Stimulated activated CD4-positive, alpha-beta T cell treated with anti-CD3 and anti-CD28 coated beads, TNF-alpha, amount 100 ng/mL, for 24 hours (primary cell): ENCODE measurements at places on chromosomes 3 and 15.

DNA sequence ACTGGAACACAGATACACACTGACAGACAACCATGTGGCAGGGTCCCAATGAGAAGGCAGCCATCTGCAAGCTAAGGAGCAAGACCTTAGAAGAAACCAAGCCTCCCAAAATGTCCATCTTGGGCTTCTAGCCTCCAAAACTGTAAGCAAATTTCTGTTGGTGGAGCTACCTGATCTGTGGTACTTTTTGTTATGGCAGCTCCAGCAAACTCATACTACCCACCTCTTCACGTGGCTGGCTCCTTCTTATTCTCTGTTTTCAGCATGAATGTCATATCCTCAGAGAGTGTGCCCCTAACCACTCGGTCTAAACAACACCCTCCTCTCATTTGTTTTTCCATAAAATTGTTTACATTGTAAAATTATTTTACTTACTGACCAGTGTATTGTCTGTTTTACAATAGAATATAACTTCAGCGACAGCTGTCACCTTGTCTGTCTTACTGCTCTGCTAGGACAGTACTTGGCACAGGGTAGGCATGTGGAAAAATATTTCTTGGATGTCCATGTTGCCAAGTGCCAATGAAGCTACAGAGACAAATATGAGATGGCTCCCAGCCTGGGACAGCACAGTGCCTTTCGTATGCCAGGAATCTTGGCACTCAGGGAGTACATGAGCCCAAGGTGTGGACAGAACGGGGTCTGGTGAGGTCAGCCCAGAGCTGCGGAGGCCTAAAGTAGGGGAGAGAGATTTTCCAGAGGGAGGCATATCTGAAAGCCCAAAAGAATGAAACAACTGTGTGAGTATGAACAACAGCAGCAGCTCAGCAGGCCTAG, 17.4 kb upstream of the SLC25A36 start:
- no peak for DNase-seq

- DNase-seq, result no peak
Observed at GRCh38 chr3:23985747-23986544, 40.9 kb downstream of the NR1D2 start.

DNA sequence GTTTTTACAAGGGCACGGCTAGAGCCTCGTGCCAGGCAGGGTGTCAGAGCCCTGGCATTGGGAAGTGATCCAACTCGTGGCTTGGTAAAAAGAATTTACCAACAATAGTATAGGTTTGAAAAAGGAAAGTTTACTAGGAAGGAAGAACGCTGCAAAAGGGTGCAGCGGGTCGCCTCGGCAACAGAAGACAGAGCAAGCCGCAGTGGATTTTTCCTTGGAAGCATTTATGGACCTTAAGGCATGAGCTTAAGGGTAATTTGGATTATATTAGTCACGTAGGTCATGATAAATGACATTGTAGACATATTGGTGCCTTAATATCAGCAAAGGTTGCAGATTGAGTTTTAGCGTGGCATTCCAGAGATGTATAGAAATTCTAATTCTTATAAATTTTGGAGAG, 163.4 kb upstream of the PPP2R3A start:
- no peak for DNase-seq

GRCh38 chr3:56055546-56055945, 412.7 kb downstream of the ERC2 start:
- no peak for DNase-seq

GRCh38 chr15:75211436-75212199, 9.9 kb downstream of the C15orf39 start:
- DNase-seq, result no peak

GRCh38 chr3:1117843-1118473, 25.1 kb downstream of the CNTN6 start:
- DNase-seq, result no peak

DNA sequence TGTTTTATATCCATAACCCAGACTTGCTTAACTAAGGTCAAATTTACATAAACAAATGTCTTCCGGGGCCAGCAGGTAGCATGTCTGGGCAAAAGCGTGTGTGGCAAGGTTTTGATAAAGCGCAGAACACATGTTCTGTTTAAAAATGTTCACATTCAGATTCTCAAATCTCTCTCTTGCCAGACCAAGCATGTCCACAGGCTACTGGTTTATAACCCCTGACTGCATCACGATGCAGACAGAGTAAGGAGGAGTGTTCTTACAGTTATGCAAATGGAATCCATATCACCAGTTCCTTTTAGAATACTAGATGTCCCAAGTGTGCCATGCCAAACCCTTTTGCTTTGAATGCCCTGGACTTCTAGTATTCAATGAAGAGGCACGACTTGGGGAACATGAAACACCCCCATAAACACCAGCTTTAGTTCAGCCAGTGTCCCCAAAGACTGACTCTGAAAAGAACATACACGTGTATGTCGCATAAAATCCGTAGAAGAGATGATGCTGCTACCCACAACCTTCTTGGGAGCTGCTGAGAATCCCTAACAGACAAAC, 412.0 kb downstream of the CNTN4 start:
- no peak for DNase-seq

DNA sequence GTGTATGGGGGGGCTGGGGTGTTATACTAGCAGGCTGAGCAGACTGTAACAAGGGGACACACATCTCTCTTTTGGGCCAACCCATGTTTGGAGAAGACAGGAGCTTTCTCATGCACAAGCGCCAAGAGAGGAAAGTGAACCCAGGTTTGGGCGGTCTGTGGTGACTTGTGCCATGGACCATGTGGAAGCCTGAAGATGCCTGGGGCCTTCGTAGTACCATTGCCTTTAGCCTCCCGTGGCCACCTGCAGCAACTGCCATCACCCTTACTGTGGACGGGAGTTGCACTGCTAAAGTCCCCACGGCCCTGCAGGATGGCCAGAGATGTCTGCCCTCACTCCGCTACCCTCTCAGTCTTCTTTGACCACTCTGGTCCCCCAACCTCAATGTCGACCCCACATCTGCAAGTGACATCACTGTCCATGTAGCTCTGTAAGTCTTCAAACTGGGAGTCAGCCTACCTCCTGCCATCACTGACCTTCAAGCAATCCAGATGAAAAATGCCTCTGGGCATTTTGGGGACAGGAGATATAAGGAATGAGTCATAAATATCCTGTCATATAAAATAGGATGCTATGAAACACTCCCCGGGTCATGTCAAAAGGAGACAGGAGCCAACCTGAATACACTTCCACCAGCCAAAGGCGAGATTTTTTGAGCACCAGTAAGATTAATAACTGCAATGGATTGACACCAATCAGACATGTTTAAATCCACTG, 74.7 kb upstream of the C15orf39 start:
- no peak for DNase-seq

DNA sequence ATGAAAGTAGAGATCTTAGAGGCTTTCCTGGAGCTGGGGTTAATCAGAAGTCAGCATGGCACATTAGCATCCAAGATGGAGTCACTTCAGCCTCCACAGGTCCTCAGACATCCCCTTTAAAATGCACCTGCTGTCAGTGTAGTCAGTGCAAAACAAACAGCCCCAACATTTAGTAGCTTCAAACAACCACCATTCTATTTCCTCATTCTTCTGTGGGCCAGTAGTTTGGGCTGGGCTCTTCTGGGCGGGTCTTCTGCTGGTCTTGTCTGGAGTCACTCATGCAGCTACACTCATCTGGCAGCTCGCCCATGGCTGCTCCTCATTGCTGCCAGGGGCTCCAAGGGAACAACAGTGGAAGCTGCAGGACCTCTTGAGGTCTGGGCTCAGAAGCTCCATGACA, 99.9 kb downstream of the TLE3 start:
- no peak for DNase-seq

GRCh38 chr3:185062191-185062590, 90.7 kb downstream of the C3orf70 start:
- DNase-seq, result no peak

- no peak for DNase-seq
Observed at GRCh38 chr15:100098705-100099104, 243.1 kb downstream of the ADAMTS17 start.

DNA sequence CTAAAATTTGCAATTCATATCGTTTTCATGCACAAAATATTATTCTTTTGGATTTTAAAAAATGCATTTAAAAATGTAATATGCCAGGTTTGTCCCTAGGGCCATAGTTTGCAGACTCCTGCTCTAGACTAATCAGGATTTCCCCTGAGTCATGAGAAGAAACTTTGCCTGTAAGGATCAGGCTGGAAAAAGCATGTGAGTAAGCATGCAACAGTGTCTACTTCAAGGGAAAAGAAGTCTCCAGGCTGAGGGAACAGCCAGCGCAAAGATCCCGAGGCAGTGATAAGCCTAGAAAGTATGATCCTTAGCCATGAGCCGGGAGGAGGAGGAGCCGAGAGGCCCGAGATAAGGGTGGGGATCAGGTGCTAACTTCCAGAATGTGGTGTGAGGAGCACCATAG, 382.8 kb upstream of the CFAP20DC start:
- DNase-seq, result no peak

DNA sequence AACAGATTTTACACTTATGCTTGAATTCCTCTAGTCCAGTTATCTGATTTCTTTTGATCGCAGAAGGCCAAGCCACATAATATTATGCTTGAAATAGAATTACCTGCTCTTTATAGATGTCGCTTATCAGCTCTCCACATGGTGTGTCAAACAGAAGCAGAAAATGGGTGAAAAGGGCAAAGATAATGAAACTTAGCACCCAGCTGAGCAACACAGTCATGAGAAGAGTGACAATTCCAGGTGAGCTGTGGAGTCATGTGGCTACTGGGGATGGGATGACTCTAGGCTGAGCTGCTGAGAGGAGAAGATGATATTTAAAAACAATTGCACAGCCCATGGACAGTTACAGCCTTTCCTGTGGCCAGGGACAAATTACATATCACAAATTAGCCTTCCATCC, 398.7 kb upstream of the PDZRN3 start:
- no peak for DNase-seq

- DNase-seq, result no peak
Observed at GRCh38 chr15:78761020-78761419, 50.2 kb downstream of the ADAMTS7 start.

DNA sequence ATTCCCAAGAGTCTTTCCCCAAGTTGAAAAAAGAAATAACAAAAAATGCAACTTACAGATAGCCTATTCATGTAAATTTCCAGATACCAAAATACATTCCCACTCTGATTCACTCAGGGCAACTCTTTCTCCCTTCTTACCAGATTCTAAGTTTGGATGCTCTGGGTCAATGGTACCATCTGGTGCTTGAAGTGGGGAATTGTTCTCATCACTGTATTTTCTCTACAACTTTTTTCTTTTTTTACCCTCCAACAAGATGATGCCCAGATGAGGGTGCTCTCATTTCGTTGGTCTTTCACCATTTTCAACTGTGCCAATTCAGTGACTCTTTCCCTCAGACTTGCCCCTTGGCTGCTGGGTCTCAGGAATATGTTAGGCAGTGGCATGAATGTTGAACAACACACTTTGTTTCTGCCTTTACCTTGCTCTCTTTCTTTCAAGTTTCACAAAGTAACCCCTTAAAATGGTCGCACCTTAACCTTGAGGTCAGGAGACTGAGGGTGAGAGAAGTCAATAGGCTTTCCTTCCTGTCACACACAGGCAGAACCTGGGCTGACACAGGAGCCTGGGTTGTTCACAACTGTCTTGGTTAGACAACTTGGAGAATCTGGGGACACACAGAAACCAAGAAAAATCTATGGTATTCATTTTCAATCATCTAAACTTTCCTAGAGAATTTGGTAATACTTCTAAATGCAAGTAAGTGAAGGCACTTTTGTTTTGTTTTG, 330.7 kb upstream of the SLCO3A1 start:
- no peak for DNase-seq

- DNase-seq, result no peak
Observed at GRCh38 chr3:150220799-150221198, 187.3 kb upstream of the TSC22D2 start.

DNA sequence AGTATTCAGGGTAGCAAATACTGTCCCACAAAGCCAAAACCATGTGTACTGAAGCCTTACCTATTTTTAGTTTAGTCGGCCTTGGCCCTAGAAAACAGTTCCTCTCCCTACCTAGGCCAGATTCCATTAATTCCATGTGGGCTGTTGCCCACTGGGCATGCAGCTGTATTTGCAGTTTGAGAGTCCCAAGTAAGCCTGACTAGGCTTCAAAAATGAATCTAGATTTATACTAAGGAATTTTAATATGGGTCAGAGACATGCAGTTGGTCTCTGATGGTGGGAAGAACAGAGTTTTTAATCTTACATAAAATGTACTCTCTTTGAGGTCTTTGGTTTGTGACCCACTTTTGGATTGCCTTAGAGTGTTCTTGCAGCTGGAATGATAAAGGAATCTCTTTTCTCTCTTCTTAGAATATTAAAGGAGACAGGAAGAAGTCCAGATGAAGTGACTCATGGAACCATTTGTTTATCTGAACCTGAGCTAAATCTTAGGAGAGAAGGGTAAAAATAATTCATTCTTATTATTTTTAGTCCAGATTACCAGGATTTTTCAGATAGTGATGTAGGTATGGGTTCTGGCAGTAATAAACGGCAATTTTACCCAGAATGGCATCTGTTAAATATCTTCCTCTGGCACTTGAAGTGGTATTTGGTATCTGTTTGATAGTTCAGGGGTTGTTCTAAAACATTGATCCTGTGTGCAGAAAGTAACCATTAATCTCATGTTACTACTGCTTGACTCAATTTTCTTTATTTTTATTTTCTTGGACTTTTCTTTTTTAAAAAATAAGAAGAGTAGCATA, 33.8 kb downstream of the GLCE start:
- no peak for DNase-seq

- DNase-seq, result no peak
Observed at GRCh38 chr3:64008487-64009351, 14.6 kb downstream of the PSMD6 start.

DNA sequence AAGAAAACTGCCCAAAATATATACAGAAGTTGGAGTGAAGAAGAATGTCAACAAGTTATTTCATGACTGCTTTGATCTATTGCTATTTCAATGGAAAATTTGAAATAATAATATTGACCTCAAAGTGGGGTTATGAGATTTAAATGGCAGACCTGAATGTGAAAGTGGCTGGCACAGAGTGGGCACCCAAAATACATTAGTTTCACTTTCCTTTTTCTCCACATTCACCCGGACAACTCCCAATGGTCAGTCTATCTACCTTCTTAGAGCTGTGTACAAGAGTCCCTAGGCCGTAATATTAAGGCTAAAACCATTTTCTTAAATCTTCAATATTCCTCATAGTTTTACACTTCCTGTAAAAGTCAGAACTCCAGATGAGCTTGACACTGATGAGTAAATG, 61.6 kb upstream of the ETV5 start:
- no peak for DNase-seq

DNA sequence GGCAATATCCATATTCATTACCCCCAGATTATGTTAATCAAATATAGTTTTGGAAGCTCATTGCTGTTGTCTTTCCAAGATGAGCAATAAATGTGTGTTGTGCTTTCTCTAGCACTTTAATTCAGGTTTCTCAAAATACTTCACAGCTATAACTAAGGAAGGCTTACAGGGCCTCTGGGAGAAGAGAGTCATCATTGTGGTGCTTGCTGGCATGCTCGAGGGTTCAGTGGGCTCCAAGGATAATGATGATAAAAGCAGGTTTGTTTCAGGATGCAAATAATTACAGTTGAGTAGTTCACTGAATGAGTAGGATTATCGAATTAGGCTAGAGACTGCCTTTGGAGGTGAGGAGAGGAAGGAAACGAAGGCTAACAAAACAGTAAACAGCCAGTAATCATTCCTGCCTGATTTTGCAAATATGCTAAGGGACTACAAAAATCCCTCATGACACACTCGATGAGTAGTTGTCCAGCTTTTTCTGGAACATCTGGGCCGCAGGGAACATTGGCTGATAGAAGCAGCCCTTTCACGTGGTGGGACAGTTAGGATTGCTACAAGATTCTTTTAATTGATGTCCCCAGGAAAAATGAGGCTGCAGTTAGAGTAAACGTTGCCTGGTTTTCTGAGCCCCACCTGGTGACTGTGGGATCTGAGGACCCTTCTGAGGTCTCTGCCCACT, 54.1 kb downstream of the SLC7A14 start:
- DNase-seq, result no peak

GRCh38 chr3:79257791-79258190, 510.0 kb downstream of the ROBO1 start:
- no peak for DNase-seq
